ENCODE measurements at places on chromosomes 16 and 17. TPM values are rescaled to one million over a fixed set of nuclear protein-coding genes. Genes with fewer than 3 reads are reported as not detected.

The MYH13 gene
- total RNA-seq, result not detected

The LITAFD gene
- not detected for total RNA-seq

The DNAH3 gene
- not detected for total RNA-seq

The ARHGAP23 gene
- 47.0 TPM for total RNA-seq

The FA2H gene
- not detected for total RNA-seq

The ATXN1L gene
- 15.9 TPM for total RNA-seq

The NTN3 gene
- total RNA-seq, result 0.36 TPM

The ARSG gene
- 7.6 TPM for total RNA-seq

The CHST6 gene
- 1.1 TPM for total RNA-seq

The TEDC2 gene
- total RNA-seq, result 3.5 TPM

The PPL gene
- total RNA-seq, result 24.2 TPM

The ABCC6 gene
- total RNA-seq, result under 0.01 TPM

The KRT40 gene
- total RNA-seq, result not detected

The OXLD1 gene
- 21.0 TPM for total RNA-seq

The MFAP4 gene
- total RNA-seq, result 3.8 TPM

The CHD9NB gene
- total RNA-seq, result 1.1 TPM

The CDK5R1 gene
- 0.59 TPM for total RNA-seq

The KRTAP1-1 gene
- 2.4 TPM for total RNA-seq
